Activated T-helper 17 cell treated with anti-CD3 and anti-CD28 coated beads, Interleukin-2, amount 50 U/mL, for 72 hours (primary cell): ENCODE measurements at places on chromosomes 1 and 21.
A peak's percentile ranks its signal among the peaks of the same experiment; 100 is the strongest.

DNA sequence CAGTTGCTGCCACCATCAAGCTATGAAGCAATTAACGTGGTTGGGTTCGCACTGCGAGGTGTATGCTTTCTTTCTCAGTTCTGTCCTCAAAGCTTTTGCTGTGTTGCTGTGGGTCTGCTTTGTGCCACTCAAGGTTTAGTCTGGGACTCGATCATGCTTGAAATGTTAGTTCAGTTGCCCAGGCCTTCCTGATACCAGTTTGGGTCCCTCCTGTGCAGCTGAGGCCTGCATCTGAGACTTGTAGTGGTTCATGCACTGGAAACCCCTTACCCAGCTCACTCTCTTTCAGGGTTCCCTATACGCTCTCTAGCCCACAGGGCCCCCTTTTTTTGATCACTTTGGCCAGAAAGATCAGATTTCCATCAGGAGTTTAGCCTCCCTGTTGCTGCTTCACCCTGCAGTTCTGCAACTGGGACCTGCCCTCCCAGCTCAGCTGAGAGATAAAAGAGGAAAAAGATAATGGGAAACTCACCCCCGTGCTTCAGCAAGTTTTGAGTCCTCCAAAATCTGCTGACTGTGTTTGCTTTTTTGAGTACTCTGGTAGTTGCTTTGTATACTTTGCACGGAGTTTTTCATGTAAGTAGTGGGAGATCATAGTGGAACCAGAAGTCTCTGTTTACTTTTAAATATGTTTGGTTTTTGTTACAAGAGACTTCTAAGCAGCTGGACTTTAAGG is 317.0 kb downstream of the HHAT start:
- no peaks in the 10 kb centered on the region for H3K36me3 ChIP-seq
- no peak overlapping the region for H3K4me3 ChIP-seq
- ATAC-seq, result no peak
- no peaks in the 10 kb centered on the region for H3K27me3 ChIP-seq

DNA sequence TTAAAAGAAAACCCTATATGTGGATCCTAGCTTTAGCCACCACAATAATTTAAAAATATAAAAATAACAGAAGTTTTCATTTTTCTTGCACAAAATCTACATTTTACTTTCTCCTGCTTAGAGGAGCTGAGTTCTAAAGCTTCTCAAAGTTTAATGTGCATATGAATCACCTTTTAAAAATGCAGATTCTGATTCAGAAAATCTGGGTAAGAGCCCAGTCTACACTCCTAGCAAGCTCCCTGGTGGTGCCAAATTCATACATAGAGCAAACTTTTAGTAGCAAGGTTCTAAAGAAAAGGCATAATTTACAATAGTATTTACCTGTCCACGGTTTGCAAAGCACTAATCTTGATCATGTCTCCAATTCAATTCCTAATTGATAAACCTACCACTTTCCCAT is 19.3 kb downstream of the RSBN1 start:
- H3K4me3 ChIP-seq, result peak overlapping the region; percentile 19
- peak; percentile 21 for ATAC-seq
- H3K36me3 ChIP-seq, result peaks cover 84% of the 10 kb centered on the region
- H3K27me3 ChIP-seq, result no peaks in the 10 kb centered on the region
- no peak overlapping the region for H3K27ac ChIP-seq
- peaks cover 61% of the 10 kb centered on the region for H3K4me1 ChIP-seq

DNA sequence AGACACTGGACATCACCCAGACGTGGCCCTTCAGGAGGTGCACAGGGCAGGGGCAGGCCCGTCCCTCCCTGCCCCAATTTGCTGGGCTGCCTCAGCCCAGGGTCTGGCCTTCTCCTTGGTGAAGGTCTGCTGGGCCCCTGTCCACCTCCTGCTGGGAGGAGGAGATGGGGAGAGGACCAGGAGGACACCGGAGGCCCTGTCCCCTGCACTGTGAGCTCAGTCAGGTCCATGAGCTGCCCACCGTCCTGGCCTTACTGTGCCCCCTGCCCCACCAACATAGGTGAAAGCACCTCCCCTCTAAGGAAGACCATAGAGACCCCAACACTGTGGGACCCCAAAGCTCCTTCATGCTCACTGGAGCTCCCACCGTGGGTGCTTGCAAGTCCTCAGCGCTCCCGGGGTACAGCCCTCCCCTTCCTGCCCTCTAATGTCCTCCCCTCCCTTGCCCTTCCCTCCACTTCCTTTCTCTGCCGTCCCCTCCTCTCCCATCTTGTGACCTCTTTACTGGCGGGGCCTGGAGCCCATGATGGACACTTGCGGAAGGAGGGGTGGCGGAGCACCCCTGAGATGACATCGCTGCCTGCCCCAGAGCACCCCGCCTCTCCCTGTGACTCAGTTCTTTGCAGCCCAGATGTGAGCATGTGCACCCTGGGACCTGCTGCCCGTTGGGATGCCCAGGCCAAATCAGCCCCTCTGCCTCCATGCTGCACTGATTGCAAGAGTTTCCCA is 4.6 kb downstream of the LRRC3 start:
- no peak overlapping the region for H3K4me3 ChIP-seq
- H3K36me3 ChIP-seq, result no peaks in the 10 kb centered on the region
- ATAC-seq, result no peak
- H3K27me3 ChIP-seq, result no peaks in the 10 kb centered on the region

GRCh38 chr1:21365036-21365435 is 74.8 kb upstream of the ECE1 start:
- H3K27ac ChIP-seq, result no peak overlapping the region
- no peak overlapping the region for H3K4me3 ChIP-seq
- no peaks in the 10 kb centered on the region for H3K36me3 ChIP-seq
- no peaks in the 10 kb centered on the region for H3K27me3 ChIP-seq
- peaks cover 12% of the 10 kb centered on the region for H3K4me1 ChIP-seq
